T-helper 2 cell treated with Interferon-gamma antibody and Interleukin-4, amounts not matched to agents 100 ng/mL and 5 ng/mL, for 36 hours (primary cell): ENCODE measurements at places on chromosomes 3 and 15. TPM values are rescaled to one million over a fixed set of nuclear protein-coding genes. Genes with fewer than 3 reads are reported as not detected.

LDHAL6B gene
- total RNA-seq: not detected in 2 replicates

ALPK3 gene
- 0.30 and 0.80 TPM in 2 replicates for total RNA-seq

LEKR1 gene
- 0.70 and 0.73 TPM in 2 replicates for total RNA-seq

ZPLD1 gene
- total RNA-seq: not detected in 2 replicates

LTK gene
- 1.4 and 1.7 TPM in 2 replicates for total RNA-seq

SI gene
- total RNA-seq: not detected in 2 replicates

IMP3 gene
- total RNA-seq: 84.3 and 89.4 TPM in 2 replicates

TMEM108 gene
- total RNA-seq: not detected in 2 replicates

HYAL1 gene
- 0.07 TPM in 1 of 2 replicates, not detected in the other for total RNA-seq

MORC1 gene
- total RNA-seq: not detected in 2 replicates
